ENCODE measurements at places on chromosomes 13 and 19.

DNA sequence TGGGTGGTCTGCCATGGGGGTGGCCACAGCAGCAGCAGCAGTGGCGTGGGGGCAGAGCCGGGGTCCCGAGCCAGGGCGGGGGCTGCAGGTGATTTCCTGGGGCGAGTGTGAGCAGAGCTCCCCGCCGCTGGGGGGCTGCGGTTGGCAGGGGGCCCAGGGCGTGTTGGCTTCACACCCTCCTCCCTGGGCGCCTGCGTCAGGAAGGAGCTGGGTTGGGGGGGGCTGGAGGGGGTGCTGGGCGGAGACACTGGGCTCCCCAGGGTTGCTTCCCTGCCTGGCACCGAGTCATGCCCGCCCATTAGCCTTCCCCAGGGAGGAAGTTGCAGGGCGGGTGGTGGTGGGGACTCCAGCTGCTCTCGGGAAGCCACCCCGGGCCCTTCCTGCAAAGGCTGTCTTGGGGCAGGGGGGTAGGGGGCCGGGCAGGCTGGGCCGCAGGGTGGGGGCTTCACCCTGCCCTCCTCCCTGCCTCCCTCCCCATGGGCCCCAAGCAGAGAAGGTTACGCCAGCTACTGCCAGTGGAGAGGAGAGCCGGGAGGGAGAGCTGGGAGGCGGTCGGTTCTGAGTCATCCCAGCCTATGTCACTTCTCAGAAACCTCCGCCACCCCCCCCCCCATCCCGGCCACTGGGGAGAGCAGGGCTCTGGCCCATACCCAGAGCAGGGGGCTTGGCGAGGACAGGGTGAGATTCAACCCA lies 4.6 kb downstream of the MIDN start:
- DNase-seq = no peak

DNA sequence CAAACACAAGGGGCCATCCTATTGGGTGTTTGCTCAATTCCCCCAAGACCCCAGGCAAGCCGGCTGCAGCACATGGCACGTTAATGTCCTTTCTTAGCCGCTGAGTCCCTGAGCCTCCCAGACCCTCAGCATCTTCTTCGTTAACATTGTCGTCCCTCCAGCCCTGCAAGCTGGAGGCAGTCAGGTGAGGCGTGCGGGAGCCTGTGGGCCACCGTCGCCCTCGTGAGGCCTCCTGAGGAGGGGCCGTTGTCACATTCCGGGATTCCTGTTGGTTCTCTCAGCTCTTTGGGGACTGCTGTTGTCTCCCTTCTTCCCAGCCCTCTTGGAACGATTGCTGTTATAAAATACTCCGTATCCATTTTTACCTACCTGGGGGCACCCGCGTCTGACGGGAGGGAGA lies 140.6 kb downstream of the KDM4B start:
- no peak for DNase-seq

- DNase-seq = peak; percentile 18
Observed at GRCh38 chr19:18046059-18046718, 38.2 kb downstream of the ARRDC2 start.

DNA sequence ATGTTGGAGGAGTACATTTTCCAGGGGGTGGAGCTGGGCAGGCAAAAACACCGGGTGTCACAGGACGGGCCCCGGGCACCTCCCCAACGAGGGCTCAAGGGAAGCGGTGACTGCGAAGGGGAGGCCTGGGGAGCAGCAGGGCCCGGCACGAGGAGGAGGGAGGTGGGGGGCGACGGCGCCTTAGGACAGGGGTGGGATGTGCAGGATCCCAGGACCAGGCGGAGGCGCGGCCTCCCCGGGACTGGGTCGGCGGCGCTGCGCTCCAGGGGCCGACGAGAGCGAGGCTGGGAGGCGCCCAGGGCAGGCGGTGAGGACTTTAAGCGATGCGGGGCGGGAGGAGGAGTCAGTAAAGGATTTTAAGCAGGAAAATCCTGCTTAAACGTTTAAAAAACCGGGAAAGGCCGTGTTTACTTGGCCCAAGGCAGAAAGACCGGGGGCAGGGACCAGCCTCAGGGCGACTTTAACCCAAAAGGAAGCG lies 427 bp downstream of the ZNF160 start:
- DNase-seq = peak; percentile 30

GRCh38 chr13:110620596-110620995 lies 5.3 kb downstream of the NAXD start:
- DNase-seq = no peak

DNA sequence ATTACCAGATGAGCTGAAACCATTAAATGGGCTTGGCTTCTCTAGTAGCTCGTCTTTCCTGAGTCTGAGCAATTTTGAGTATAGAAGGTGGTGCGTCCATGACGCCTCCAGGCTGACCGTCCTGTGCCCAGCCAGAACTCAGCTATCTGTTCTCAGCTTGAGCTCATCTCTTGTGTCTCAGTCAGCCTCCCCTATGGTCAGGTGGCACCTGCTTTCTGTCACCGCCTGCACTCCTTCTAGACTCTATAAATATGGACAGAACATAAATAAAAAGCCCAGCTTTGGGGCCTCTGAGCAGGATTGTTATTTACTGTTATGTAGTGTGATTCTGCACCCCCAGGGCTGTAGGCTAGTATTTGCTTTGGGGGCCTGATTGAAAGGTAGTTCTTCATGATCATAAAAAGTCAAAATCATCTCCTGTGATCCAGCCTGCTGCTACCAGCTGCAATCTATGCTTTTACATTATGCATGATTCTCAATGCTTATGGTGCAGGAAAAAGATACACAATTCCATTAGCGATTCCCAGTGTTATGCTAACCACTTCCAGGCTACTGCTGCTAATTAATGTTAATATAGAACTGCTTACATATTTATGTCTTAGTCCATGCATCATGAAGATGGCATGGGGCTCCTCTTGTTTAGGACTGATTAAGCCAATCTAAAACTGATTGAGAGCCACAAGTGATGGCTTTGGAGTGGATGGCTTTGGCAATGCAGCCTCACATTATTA lies 72.5 kb upstream of the TMTC4 start:
- DNase-seq = no peak

- DNase-seq = no peak
Observed at GRCh38 chr13:80727321-80727975, 386.5 kb upstream of the SPRY2 start.

DNA sequence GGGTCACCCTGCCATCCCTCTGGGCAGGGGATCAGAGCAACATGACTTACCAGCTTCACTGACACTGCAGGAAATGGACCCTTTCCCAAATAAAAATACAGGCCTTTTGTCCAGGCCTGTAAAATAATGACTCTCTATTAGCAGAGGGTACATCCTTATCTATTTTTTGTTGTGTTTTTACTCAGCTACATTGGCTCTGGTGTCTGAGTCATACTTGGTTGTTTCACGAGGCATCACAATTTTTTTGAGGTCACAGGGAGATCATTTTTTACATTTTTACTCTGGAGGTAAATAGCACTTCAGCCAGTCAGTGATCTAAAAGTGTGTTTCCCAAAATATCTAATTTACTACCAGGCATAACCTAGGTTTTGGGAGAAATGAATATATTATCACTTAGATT lies 6.9 kb upstream of the HTR2A start:
- DNase-seq = no peak

DNA sequence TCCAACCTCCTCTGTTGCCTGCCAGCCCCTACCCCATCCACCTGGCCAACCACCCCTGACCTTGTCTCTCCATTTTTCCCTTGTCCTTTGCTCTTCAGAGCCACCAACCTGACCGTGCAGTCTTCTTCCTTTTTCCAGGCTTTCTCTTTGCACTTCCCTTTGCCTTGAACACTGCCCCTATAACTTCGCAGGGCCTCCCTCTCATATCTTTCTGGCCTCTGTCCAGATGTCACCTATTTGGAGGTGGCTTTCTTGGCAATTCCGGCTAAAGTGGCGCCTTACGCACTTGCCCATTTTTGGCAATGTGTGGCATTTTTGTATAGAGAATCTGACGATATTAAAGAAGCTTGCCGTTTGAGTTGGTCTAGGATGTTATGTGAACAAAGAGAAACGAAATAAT lies 844 bp downstream of the ZNF543 start:
- DNase-seq = no peak

DNA sequence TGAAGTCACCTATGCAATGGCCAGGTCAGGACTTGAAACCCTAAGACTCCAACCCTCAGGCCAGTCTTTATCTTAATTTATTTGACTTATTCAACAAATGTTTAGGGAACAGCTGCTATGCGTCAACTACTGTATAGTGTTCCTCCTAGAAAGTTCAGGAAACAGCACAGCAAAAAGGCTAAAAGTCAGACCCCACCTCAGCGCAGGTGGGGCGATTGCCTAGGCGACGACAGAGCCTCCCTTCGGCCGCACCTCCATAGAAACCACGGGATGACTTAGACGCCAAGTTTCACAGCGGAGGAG lies 502 bp downstream of the VRK3 start:
- no peak for DNase-seq

- DNase-seq = no peak
Observed at GRCh38 chr13:103287659-103288058, 221.4 kb upstream of the SLC10A2 start.

DNA sequence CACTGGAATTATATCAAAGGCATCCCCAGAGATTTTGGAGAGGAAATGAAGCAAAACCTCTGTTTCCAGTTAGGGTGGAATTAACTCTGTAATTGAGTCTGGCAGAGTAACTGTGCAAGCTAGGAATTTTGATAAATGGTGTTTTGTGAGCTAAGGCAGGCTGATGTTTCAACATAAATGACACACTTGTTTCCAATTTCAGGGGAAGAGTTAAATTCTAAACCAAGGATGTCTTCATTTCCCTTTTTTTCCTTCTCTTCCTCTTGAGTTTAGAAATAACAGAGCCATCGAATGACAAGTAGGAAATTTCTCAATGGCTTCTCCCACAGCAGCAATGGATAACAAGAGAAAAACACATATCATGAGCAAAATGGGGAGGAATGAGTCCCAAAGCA lies 131.2 kb downstream of the IRS2 start:
- DNase-seq = no peak

GRCh38 chr13:78198821-78199220 lies 280.2 kb upstream of the EDNRB start:
- DNase-seq = no peak

GRCh38 chr19:46726551-46726950 lies 9.6 kb upstream of the PRKD2 start:
- no peak for DNase-seq

GRCh38 chr13:54637366-54637765 lies 1608.8 kb downstream of the OLFM4 start:
- DNase-seq = no peak

DNA sequence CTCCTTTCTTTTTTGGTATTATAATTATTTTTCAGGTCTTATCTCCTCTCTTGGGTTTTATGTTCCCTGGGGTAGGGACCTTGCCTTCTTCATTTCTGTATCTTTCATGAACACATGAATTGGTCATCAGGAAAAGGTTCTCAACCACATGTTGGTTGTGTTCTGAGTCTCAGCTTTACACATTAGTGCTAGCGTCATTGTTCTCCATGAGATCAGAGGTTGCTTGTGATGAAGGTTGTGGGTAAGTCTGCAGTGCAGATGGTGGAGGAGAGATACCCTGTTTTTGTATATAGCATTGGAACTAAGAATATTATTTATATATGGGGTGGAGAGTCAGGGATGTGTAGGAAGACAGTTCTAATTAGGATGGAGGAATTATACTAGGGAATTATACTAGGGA lies 24.5 kb upstream of the CEACAM8 start:
- DNase-seq = no peak

- no peak for DNase-seq
Observed at GRCh38 chr13:37406031-37406430, 192.5 kb downstream of the POSTN start.

- no peak for DNase-seq
Observed at GRCh38 chr13:110797230-110797877, 83.9 kb downstream of the ING1 start.

GRCh38 chr19:21128901-21129698 lies 12.7 kb upstream of the ZNF431 start:
- DNase-seq = no peak

GRCh38 chr13:37954191-37954590 lies 84.6 kb upstream of the TRPC4 start:
- DNase-seq = no peak

- DNase-seq = peak; percentile 80
Observed at GRCh38 chr19:54162241-54162805, 2.8 kb upstream of the LENG1 start.

GRCh38 chr19:3501780-3502179 lies 1.3 kb upstream of the DOHH start:
- no peak for DNase-seq

GRCh38 chr19:50998686-50999085 lies 2.7 kb downstream of the KLK8 start:
- no peak for DNase-seq

DNA sequence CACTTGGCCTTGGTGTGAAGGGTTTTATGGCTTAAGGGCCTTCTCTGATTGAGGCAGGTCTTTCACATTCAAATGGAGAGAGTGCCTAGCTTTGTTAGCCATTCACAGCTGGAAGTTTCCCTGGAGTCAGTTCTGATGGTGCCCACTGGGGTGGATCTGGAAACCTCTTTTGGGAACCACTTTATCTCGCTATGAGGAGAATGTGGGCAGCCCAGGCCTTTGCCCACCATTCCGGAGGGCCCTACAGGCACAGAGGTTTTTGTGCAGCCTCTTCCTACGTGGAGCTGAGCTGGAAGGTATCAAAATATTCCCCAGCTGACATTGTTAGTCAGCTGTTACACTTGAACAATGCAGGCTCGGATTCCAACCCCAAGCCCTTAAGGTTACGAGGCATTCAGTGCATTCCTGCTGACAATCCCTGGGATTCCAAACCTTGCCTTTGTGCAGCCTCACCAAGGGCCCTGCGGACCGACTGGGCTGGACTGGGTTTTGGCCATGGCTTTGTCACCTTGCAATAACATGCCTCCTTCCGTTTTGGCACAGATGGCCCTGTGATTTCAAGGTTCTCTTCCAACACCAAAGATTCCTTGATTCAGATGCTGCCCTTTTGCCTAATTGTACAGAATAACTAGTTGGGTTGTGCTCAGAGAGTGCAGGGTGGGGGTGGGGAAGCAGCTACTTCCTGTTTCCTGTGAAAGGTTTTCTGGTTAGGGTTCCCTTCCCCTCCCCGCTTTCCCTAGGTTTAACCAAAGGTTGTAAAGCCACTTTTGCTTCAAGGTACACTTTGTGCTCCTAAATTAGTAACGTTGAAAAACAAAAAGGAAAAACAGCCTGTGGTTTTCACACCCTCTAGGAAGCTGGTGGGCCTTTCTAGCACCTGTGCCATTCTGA lies 27.0 kb downstream of the SAE1 start:
- DNase-seq = no peak

- no peak for DNase-seq
Observed at GRCh38 chr13:30179597-30180276, 127.6 kb downstream of the KATNAL1 start.

GRCh38 chr13:59660582-59660981 lies 503.1 kb downstream of the DIAPH3 start:
- DNase-seq = no peak

GRCh38 chr19:56189785-56190184 lies 7.8 kb downstream of the ZSCAN5B start:
- no peak for DNase-seq

DNA sequence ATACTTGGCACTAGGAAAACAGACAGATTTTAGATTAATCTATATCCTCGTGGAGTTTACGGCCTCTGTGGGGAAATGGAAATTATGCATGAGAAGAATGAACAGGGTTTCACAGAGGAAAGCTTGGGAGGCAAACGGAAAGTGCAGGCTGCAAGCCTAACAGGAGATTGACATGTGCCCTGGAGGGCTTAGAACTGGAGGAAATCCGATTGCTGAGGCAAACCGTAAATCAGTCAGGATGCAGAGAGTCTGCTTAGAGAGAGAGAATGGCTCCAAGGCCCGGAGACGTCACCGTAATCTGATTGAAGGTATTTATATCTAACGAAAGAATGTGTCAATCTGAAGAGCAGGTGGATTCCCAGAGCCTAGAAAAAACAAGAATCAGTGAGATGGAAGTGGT lies 143.2 kb downstream of the KATNAL1 start:
- DNase-seq = no peak

All from stimulated activated CD4-positive, alpha-beta T cell treated with anti-CD3 and anti-CD28 coated beads, Interleukin-4, amount 100 ng/mL, for 48 hours (primary cell).